ENCODE measurements at places on chromosomes 5 and 9. TPM values are rescaled to one million over a fixed set of nuclear protein-coding genes. Genes with fewer than 3 reads are reported as not detected.

DNA sequence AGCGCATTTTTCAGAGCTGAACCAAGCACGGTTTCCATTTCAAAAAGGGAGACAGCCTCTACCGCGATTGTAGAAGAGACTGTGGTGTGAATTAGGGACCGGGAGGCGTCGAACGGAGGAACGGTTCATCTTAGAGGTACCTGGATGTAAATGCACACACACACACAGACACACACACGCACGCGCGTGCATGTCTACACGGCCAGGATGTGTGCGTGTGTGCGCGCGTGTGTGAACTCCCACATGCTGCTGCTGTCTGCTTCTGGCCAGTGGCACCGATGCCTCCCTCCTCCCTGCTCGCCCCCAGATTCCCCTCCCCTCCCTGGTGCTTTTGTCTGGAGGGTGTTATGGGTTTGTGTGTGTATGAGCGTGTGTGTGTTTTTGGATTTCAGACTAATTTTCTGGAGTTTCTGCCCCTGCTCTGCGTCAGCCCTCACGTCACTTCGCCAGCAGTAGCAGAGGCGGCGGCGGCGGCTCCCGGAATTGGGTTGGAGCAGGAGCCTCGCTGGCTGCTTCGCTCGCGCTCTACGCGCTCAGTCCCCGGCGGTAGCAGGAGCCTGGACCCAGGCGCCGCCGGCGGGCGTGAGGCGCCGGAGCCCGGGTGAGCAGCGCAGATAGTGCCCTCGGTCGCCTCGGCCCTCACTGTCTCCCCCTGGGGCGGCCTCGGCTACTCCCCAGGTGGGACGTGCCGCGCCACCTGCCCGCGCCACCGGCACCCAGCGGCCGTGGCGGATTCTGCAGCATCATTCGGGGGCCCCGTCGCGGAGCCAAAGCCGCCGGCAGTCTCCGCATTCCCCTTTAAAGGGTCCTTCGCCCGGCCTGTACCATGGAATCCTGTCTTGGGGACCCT lies at the start of gene NTRK2:
NTRK2 (plus strand) TSS at position 442 of the 850 bp plus-strand sequence. CDS start 1,020 bp downstream, outside the sequence.
- no peak for DNase-seq

- no peak for DNase-seq
Measured at GRCh38 chr5:55427157-55427556, 107.6 kb downstream of the PLPP1 start.

DNA sequence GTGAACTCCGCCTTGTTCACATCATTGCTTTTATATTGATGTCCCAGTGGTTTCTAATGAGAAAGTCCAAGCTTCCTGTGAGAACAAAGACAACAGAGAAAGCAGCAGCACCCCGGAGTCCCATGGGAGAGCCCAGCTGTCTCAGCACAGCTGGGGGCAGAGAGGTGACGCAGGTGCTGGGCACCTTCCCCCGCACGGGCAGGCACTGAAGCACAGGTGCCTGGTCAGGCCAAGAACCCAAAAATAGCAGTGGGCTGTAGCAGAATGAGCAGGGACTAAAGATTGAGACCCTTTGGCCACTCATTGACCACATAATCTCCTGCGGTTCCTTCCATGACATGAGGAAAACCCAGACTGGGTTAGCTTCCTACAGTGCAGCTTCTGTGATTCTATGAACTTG lies 18.8 kb downstream of the SRD5A1 start:
- no peak for DNase-seq

DNA sequence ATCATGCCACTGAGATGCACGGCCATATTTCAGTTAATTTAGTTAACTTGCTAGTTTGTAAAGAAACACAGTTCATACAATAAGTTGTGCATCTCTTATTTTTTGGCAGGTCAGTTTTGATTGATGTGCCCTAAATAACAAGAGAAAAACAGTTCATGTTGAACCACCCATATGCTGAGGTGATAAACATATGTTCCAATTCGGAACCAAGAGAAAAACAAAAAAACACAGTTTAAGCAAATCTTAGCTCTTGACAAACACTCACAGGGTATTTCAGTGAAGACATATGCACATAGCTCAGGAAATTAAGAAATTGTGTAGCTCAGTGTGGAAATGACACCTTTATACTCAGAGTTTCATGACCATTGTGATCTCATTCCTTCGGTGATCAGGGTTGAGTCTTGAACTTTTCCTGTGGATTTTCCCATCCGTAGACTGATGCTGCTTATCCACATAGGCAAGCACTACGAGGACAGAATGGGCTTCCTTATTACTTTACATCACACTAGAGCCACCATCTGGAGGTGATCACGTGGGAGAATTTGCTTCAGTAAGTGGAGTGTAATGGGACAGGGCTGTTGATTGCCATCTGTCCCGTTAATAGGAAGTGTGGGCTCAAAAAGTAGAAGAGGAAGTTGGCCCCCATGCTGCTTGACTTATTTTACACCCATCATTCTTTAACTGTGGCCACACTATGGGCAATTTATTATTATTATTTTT lies 773.0 kb downstream of the MTRR start:
- DNase-seq: no peak

- no peak for DNase-seq
Measured at GRCh38 chr9:76605321-76605900, 146.4 kb downstream of the GCNT1 start.

DNA sequence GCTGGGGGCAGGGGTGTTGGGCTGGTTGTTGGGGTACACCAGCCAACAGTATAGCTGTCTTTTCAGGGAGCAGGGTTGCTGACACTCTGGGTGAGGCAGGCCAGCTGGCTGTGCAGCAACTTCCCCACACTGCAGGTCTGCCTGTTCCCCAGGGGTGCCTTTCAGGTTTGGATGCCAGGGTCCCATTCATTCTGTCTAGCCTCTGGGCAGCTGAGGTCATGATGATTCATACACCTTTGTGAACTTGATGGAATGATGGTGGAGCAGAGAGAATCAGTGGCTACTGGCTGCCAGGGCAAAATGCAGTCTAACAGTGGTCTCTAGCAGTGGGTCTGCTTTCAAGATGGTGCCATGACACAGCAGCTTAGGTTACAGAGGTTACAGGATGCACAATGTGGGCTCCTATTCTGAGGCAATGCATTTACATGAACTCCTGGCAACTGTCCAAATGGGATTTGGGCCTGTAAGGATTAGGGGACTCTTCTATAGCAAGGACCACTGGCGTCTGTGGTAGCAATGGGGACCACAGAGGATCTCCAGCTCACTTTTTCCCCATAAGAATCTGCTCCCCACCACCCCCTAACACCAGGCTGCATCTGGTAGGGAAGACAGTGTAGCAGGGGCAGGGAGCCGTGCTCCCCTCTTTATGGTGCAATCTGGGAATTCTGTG lies 103.7 kb downstream of the FEM1C start:
- no peak for DNase-seq

GRCh38 chr5:156200938-156201787 lies 125.8 kb upstream of the SGCD start:
- DNase-seq: no peak

- DNase-seq: no peak
Measured at GRCh38 chr5:39158786-39159185, 60.6 kb downstream of the FYB1 start.

Gene POC5
- total RNA-seq: 21.4 TPM

All from natural killer cell treated with Interleukin-12 subunit alpha and Interleukin-12 subunit beta and Interleukin-15 and Interleukin-18, amount 100 ng/mL, for 72 hours (primary cell).